Activated naive CD4-positive, alpha-beta T cell treated with anti-CD3 and anti-CD28 coated beads, Interleukin-2, amount 50 U/mL, for 16 hours (primary cell): ENCODE measurements at places on chromosomes 4 and X.

DNA sequence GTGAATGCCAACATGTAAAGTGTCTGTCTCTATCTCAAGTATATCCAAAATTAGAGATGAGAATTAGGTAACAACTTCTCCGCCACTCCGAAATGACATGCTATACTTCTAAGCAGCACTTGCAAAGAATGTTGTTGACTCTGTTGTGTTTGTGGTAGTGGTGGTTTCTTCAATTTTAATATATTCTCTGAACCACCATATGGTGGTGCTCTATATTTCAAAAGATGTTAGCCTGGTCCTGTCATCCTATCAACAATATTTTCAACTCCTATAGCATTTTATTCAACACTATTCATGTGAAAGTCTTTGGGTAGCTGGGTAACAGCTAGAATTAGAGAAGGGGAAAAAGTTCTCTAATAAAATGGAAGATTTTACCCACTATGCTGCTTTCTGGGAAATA lies 1622.8 kb upstream of the IGFBP7 start:
- no peak for DNase-seq

- DNase-seq: no peak
Observed at GRCh38 chr4:65918212-65918611, 247.9 kb upstream of the EPHA5 start.

GRCh38 chr4:62324215-62324614 lies 1124.1 kb downstream of the ADGRL3 start:
- DNase-seq: no peak

GRCh38 chr4:188976644-188977115 lies 837.4 kb downstream of the TRIML1 start:
- no peak for DNase-seq

DNA sequence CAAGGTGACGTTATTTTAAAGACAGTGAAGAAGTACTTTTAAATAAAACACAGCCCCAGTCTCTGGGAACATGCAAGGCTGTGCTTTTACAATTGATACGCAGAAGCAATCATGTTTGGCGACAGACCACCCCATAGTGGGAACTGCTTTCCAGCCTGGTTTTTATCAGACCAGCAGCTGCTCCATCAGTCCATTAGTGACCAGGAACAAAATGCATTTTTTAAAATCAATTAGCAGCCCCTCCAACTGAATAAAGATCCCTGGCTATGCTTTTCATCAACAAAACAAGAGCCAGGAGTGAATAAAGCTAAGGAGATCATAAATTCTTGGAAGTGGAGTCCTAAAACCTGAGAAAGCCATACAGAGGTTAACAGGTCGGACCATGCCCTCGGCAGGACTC lies 153.0 kb upstream of the TENM3 start:
- DNase-seq: no peak

DNA sequence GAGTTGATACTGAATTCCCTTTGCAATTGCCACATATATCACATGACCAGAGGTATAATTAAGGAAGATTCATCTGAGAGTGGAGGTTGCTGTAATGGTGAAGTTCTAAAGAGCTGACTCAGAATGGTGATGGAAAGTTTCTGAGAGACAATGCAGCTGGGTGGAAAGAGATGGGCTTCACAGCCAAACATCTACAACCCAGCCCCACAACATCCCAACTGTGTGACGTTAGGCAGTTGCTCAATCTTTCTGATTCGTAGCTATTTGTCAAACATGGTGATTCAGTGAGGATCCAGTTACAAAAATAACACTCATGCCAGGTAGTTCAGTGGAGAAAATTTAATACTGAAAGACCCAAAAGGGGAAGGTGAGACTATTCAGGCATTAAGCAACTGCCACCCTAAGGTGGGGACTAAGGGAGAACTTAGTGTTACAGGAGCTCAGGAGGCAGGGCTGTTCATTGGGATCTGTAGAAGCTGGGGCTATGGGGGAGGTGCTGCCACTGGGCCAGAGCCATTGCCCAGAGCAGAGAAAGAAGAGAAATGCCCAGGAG lies 6.9 kb upstream of the AFF1 start:
- no peak for DNase-seq

- no peak for DNase-seq
Observed at GRCh38 chrX:10076765-10077164, 80.0 kb upstream of the CLCN4 start.

DNA sequence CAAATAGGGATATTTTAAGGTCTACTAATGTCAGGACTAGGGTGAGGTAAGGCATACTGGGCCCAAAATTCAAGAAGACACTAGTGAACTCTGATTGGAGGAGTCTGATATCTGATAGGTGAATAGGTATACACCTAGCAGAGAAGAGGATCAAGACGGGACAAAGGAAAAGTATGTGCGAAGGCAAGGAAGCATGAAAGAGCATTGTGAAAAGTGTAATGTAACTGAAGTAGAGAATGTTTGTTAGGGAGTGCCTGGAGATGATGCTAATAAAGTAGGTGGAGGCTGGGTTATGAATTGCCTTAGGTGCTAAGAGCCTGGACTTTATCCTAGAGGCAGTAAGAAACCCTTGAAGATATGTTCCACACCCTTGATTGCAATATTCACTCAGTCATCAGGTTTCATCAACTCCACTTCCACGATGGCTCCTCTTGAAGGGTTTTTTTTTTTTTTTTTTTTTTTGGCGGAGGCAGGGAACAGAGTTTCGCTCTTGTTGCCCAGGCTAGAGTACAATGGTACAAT lies 49.9 kb upstream of the XIAP start:
- DNase-seq: no peak

DNA sequence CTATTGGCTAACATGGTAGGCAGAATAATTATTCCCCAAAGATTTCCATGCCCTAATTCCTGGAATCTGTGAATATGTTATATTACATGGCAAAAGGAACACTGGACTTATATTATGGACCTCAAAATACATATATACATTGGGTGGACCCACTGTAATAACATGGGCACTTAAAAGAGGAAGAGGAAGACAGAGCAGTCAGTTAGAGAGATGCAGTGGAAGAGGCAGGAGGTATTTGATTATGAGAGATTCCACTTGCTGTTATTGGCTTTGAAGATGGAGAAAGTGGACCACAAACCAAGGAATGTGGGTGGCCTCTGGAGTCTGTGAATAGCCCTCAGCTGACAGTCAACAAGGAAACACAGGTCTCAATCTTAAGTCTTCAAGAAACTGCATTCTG lies 14.0 kb upstream of the ART3 start:
- DNase-seq: no peak

GRCh38 chrX:116873671-116874070 lies 410.9 kb upstream of the CT83 start:
- no peak for DNase-seq
